Bronchial epithelial cell (primary cell): ENCODE measurements at places on chromosomes 2 and 18. TPM values are rescaled to one million over a fixed set of nuclear protein-coding genes. Genes with fewer than 3 reads are reported as not detected.
A peak's percentile ranks its signal among the peaks of the same experiment; 100 is the strongest.

Gene AKAIN1
- not detected in 2 replicates for total RNA-seq

- no peak for DNase-seq
Observed at GRCh38 chr2:167592441-167592840, 655.0 kb downstream of the STK39 start.

DNA sequence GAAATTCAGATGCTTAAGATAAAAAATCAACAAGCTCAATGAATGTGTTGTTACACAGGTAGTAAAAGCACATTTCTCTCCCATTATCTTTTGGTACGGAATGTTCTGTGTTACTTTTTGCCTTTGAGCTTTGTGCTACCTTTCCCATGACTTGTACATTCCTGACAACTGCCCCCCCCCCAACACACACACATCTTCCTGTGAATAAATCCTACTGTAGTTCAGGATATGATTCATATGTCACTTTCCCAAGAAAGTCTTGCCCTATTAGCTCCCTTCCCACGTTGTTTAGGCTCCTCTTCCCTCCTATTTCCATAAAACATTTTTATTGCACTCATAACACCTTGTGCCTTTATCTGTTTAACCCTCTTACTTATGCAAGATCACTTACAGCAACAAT is 442.6 kb upstream of the LRATD1 start:
- DNase-seq, result peak; percentile 87

- DNase-seq, result no peak
Observed at GRCh38 chr2:151668737-151669136, 65.5 kb downstream of the NEB start.

Gene CIB4
- not detected in 2 replicates for total RNA-seq

DNA sequence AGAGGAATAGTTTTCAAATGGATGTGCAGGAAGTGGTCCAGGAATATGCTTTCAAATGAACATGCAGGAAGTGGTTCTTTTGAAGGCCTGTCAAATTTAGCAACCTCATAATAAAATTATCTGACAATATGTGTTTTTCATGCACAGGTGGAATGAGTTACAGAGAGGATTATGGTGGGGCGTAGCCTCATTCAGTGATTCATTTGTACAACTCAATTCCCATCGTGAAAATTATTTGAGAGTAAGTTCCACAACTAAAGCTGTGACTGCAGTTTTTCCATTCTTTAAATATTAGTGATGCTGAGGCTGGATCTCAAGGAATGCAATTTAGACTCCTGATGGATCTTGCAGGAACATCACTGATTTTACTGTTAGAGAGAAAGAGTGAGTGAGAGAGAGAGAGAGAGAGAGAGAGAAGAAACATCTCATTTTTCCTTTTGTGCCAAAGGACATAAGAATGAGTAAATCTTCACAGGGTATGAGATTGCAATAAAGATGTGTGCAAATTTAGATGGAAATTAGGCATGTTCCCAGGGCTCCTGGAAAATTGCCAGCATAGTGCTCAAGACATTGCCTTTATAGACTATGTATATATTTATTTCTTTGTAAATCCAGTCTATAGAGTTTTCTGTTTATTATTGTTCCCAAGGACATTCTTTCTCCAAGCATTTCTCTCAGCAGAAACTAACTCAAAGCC is 394.9 kb upstream of the ZEB2 start:
- DNase-seq, result no peak

Gene SKOR2
- total RNA-seq, result not detected in 2 replicates

DNA sequence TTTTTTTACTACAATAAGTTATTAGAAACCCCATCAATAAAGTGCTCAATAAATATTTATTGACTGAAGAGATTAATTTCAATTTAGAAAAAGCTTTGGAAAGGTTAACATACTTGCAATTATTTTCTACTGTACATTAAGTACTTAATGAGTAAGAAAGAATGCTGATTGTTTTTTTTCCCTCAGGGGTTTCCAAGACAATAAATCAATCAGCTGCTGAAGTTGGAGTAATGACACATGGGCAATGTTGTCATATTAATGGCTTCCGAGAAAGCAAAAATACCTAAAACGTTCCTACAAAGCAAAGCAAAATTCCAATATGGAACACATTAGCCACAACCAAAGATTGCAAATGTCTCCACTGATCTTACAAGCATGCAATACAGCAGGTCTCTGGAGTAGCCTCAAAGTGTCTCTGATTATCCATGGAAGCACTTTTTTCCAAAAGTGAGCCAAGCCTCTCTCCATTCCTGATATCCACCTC is 66.7 kb downstream of the ZC3H6 start:
- DNase-seq, result peak; percentile 46

Gene TUBA3E
- total RNA-seq, result not detected in 2 replicates

Gene TRIM54
- not detected in 2 replicates for total RNA-seq

DNA sequence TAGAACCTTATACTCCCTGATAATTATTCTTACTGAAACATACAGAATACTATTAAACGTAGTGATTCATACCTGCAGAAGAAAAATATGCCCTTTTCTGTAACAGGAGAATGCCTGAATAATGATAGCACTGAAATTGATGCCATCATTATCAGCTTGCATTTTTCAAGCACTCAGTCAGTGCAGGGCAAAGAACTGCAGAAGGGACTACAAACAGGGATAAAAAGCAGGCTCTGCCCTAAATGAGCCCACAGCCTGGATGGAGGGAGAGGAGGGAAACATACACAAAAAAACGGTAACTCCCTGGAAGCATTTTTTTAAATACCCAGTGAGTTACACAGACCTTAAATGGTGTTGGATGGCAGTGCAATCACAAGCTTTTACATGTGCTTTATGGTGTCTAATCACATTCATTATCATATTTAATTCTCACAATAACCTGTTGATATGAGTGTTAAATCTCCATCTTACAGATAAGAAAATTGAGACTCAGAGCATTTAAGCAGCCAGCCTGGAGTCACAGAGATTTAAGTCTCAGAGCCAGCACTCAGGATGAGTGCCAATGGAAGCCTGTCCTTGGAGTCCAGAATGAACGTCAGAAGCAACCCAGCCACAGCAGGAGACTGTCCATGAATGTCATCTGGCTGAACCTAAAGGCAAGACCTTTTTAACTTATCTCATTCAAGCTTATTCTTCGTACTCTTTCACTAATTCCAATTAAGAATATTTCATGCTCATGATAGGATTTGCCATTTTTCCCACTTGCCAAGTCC is 139.3 kb upstream of the CTNNA2 start:
- DNase-seq, result no peak

Gene DSG3
- 271 and 688 TPM in 2 replicates for total RNA-seq

DNA sequence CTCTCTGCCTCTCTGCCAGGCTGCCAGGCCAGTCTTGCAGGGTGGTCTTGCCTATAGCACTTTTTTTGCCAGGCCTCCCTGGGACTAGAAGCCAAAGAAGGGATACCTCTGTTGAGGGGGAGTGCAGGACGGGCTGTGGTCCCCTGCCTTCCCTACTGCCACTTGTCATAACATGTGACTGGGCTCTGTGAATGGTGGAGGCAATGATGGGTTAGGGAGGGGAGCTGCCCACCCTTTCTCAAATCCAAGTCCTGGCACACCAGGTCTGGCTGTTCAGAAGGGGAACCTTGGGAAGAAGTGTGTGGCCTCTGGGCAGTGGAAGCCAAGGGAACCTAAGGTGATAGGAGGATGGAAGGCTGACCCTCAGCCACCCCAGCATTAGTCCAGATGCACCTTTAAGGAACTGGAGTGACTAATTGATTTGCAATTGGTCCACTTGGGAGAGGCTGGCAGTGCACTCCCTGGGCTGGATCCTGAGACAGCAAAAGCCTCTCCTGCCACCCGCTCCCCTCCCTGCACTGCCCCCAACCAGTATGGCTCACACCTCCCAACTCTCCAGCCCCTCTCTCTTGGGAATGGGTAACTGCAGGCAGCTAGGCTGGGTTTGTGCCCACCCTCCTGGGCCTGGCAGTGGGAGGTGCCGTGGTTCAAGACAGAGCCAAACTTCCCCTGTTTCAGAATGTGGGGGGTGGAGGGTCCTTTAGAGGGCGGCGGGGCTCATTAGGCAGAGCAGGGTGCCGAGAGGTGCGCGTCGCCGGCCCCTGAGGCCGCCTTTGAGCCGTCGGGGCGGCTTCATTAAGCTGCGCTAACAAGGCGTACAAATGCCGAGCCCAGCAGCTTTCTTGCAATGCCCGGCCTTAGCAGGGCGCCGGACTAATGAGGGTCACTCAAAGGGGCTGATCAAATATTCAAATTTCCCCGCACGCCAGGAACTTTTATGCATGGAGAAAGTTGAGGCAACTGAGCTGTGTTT is 4.5 kb upstream of the SIX3 start:
- DNase-seq, result no peak

Gene DYSF
- total RNA-seq, result under 0.01 and 2.7 TPM in 2 replicates

DNA sequence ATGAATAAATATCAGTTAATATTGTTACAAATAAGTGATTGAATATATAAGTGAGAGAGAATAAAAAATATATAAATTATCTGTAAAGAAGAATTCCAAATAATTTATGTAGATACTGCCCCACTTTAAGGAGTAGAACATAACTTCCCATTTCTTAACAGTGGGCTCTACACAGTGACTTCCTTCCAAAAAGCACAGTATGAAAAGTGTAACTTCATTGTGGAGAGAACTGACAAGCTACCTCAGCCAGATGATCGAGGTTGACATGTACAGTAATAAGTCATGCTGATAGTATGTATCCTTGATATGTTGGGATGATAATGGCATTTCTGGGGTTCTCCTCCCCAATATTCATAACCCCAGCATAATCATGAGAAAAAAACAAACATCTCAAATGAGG is 191.9 kb upstream of the FN1 start:
- DNase-seq, result no peak

DNA sequence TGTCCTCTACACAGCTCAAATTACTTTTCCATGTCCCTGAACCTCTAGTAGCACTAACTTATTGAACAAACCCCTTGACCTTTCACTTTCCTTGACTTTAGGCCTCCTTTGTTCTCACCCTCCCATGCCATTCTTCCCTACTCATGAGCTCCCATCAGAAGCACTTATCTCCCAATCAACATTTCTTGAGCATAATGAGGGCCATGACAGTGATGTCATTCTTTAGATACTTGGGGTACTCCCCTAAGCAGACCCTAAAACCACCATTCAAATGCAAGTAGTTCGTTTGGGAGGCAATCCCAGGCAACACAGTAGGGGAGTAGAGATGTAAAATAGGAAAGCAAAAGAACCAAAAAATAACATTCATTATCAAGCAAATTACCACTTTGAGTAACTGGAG is 115.9 kb upstream of the ARHGAP28 start:
- no peak for DNase-seq

DNA sequence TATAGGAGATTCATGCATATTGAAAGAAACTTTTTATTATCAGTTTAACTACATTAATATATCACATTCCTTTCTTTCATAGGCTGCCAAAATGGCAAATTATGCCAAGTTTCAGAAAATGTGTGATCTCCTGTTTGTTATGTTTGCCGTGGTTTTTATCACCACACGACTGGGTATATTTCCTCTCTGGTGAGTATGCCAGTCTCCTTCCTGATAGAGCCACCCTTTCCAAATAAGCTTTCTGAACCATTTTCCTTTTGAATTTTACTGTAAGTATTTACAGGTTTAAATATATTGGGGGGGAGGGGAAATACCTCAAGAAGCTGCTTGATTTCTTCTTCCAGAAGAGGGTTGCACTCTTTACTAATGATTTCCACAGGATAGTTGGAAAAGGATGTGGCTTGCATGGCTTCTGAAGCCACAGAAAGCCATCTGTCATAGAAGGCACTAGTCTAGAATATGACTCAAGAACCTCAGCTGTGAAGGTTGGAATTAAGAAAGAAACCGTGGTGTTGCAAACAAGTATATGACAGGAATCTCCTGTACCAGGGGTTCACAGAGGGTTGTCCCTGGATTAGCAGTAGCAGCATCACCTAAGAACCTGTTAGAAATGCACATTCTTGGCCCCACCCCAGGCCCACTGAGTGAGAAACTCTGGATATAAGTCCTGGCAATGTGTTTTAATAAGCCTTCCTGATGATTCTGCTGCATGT is 84.5 kb upstream of the NOSTRIN start:
- DNase-seq, result peak; percentile 51

- peak; percentile 42 for DNase-seq
Observed at GRCh38 chr18:51028201-51028805, 1.7 kb upstream of the SMAD4 start.

DNA sequence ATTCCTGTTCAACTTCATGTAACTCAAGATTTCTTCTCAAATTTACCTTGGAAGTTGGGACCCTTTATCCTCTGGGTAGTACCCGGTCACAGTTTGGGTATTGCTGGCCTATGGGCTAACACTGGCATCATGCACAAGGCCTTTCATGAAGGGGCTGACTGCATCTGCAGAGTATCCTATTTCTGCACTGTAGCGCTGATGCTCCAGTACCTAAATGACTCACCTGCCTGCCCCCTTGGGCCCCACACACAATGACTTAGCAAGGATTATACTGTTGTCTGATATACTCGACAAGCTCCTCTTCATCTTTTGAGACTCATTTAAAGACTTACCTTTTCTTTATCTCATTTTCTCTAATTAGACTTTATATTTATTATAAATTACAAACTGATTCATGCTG is 39.9 kb downstream of the DNAH6 start:
- no peak for DNase-seq

- DNase-seq, result peak; percentile 94
Observed at GRCh38 chr2:227889336-227889735, 17.9 kb downstream of the DAW1 start.

DNA sequence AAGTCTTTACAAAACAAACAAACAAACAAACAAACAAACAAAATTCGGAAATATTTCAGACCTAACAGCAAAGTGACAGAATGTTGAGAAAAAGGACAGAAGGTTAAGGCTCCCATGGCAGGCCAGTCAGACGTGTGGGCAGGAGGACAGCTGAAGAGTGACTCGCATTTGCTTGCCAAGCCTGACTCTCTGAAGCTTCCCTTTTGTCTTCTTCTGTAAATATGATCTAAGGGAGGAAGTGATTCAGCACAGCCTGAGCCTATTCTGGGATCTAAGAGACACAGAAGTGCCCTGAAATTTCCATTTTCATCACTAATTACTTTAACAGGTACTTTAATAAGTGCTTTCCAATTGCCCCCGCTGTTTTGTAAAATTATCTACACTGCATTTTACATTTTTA is 134.0 kb upstream of the LYPD1 start:
- DNase-seq, result peak; percentile 73

GRCh38 chr18:54950221-54950620 is 9.0 kb downstream of the CCDC68 start:
- DNase-seq, result peak; percentile 21

Gene SERPINB3
- 22.4 and 165 TPM in 2 replicates for total RNA-seq

DNA sequence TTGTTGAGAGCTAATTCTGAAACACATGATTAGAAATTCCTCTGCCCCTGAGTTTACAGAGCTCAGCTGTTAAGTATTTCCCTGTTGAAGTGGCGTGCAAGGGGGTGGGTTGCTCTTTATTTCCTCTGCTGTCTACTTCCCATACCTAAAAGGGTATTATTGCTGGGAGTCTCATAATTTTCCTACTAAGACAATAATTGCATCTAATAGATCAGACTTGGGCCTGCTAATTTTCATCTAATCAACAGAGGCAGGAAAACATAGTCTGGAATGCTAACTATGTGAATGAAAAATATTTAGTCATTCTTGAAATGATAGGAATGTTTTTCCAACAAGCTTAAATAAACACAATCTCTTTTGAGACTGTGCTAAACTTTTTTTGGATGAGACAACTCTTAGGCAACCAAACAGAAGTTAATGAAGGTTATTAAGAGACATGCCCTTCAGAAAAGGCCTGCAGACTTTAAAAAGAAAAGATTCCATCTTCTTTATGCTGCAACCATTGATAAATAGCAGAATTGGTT is 111.4 kb downstream of the FEZ2 start:
- peak; percentile 69 for DNase-seq

- no peak for DNase-seq
Observed at GRCh38 chr2:236085647-236086046, 82.5 kb downstream of the GBX2 start.
